ENCODE measurements at places on chromosomes 16 and 17. TPM values are rescaled to one million over a fixed set of nuclear protein-coding genes. Genes with fewer than 3 reads are reported as not detected.

- no peak for DNase-seq
Observed at GRCh38 chr16:20102021-20102420, 28.3 kb upstream of the GPR139 start.

GRCh38 chr17:37274461-37274860 is 101.3 kb upstream of the C17orf78 start:
- no peak for DNase-seq

Gene FA2H
- polyA plus RNA-seq, result 1.1 TPM

DNA sequence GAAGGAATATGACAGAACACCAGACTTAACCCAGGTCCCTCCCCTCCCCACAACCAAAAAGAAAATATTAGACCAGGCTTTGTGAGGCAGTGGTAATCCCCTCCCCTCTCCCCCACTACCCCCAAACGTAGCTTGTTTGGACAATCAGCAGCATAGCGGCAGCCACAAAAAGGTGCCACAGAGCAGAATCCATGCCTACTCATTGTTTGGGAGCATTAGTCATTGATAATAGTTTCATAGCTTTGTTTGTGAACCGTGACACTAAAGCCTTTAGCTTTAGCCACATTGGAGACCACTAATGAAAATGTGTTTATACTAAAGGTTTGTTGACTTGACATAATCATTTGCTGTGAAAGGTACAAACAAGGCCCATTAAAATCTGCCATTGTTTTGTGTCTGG is 65.1 kb downstream of the NUP93 start:
- DNase-seq, result no peak

- DNase-seq, result peak; percentile 82
Observed at GRCh38 chr17:17812211-17813054, 24.4 kb downstream of the SREBF1 start.

Gene ACSM2A
- polyA plus RNA-seq, result not detected

DNA sequence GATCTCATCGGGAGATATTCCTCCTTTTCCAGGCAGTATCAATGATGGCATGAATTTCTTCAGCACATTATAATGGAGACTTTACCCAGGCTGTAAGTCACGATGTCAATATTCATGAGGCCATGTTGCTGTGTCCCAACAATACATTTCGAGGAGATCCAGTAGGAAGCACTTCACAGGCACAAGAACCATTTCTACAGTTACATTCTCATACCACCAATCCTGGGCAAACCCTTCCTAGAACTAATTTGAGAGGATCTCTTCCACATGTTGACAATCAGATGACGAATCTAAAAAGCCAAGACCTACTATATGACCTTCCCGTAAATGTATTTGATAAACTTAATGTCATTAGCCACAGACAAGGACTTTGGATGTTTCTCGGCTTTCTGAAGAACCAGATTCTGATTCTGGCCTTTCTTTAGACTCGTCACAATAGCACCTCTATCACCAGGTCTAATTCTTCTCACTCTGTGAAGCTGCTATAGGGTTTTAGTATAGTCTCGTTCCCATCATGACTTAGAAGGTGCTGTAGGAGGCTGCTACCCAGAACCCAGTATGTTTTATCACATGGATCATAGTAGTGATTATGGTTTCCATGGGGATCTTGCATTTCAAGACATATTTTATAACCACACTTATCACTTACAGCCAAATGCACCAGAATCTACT is 40.2 kb downstream of the C16orf87 start:
- DNase-seq, result no peak

DNA sequence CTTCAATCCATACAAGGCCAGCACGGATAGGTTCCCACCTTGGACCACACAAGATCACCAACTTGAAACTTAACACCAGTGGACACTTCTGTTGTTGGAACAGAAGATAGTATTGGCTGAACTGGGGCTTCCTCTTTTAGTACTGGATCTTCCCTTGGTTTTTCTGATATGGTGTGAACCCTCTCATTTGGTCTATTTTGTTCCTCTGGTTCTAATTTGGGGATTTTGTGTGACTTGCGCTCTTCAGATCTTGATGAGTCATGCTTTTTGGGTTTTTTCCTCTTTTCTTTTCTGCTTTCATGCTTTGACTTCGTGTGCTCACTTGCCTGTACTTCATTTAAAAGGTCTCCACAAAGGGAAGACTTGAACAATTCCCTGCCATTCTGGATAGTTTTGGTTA is 39.0 kb downstream of the SOST start:
- DNase-seq, result no peak

Gene LHX1
- polyA plus RNA-seq, result not detected

- no peak for DNase-seq
Observed at GRCh38 chr17:45581860-45582259, 91.3 kb upstream of the PLEKHM1 start.

DNA sequence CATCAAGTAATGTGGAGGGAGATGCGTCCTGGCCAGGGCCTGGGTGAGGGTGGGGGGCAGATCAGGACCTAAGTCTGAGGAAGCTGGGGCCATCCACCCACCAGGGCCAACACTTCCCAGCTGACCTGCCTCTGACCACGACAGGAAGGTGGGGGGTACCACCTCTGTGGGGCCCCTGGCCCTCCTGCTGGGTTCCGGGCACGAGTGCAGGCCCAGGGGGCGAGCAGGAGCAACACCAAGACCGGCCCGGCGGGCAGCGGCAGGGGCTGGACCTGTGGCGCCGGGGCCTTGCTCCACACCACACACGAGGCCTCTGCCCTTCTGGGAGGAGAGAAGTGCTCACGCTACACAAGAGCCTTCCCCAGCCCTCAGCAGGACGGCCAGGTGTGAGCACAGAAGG is 13.3 kb downstream of the PDIA2 start:
- DNase-seq, result no peak

Gene KRTAP2-2
- not detected for polyA plus RNA-seq

GRCh38 chr16:35734728-35735402 is 2275.5 kb downstream of the TP53TG3F start:
- no peak for DNase-seq

Gene NEUROD2
- 0.06 TPM for polyA plus RNA-seq

DNA sequence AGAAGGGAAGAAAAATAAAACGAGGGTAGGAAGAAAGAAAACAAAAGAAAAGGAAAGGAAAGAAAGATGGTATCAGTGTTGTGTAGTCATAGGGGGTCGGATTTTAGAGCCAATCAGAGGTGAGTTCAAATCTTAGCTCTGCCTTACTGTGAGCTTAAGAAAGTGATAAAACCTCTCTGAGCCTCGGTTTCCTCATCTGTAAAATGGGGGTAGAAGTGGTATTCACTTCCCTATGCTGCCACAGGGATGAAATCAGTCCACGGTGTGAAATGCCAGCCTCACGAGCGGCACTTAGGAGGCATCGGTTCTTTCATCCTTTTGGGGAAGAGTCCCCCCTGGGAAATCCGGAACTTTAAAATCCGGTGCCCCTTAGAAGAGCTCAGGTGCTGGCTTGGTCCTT is 6.1 kb downstream of the KCNG4 start:
- no peak for DNase-seq

- DNase-seq, result no peak
Observed at GRCh38 chr17:78407387-78408000, 29.0 kb downstream of the PGS1 start.

DNA sequence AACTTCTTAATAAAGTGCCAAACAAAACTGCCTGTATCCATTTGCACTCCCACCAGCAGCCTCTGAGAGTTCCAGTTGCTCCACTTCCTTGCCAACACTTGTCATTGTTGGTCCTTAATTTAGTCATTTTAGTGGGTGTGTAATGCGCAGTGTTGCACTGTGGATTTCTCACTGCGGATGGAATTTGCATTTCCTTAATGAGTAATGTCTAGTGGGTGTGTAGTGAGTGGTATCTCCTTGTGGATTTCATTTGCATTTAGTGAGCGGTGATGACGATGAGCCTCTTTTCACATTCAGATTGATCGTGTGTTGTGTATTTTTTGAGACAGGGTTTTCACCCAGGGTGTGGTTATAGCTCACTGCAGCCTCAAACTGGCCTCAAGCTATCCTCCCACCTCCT is 4.1 kb upstream of the MSLN start:
- DNase-seq, result no peak

Gene DOC2A
- not detected for polyA plus RNA-seq

DNA sequence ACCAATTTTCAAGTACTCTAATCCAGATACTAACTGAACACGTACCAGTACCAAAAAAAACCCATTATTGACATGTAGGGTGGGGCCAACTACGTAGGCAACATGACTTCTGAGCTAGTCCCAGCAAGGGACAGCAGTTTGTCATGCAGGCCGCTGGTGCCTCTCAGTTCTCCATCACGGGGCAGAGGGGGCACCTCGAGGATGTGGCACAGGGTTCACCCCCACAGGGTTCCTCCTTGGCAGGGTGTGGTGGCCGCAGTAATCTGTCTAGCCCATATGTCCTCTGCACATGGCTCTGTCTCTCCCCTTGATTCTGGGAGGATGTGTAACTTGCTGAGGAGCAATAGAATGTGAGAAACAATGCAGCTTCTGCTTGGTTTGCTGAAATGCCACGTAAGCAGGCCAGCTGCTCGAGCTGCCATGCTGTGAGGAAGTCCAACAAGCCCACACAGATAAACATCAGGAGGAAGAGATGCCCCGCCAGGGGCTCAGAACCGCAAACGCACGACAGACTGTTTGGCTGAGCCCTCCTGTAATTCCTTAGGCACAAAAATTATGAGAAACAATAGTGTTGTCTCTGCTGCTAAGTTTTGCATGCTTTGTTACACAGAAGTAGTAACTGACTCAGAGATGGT is 62.4 kb downstream of the NT5M start:
- DNase-seq, result no peak

DNA sequence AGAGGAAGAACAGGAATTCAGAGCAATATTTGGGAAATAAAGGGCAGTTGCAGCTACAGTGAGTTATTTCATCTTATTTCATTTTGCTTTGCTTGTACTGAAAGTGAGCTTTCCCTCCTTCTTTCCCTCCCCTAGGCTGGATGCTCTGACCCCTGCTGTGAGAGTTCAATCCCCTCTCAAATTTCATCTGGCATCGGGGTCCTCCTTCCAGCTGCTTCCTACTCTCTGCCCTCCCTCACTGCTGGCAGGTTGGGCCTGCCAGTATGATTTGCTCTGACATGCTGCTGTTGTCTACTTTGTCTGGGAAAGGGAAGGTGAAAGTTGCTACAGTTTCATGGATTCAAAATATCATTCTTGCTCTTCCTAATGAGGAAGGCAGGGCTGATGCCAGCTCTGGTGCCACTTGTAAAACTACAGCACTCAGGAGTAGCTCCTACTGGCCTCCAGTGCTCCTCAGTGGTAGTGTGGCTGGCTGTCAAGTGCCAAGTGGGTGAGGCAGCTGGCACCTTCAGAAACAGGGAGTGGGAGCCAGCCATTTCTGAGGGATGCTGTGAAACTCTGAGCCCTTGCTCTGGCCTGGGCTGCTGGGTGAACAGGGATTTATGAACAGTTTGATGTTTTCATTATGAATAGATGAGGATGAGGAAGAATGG is 408.6 kb downstream of the HAPSTR1 start:
- no peak for DNase-seq

DNA sequence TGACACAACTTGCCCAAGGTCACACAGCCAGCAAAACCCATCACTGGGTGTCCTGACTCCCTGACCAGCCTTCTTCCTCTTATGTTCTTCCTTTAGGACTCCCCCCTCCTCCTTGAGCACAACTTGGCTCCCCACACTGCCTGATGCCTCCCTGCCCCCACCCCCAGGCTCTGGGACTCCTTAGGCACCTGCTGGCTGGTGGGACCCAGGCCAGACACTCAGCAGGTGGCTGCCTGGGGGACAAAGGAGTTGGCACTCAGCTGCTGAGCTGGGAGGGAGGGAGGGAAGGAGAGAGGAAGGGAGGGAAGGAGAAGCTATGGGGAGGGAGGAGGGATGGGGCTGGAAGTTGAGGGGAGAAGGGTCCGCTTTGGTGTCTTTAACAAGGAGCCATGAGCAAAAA is 8.0 kb downstream of the SEZ6 start:
- DNase-seq, result no peak

GRCh38 chr17:52827526-52827925 is 669.0 kb upstream of the CA10 start:
- no peak for DNase-seq

GRCh38 chr16:2071454-2072202 is 23.8 kb downstream of the TSC2 start:
- no peak for DNase-seq

Gene CNTD1
- polyA plus RNA-seq, result not detected

DNA sequence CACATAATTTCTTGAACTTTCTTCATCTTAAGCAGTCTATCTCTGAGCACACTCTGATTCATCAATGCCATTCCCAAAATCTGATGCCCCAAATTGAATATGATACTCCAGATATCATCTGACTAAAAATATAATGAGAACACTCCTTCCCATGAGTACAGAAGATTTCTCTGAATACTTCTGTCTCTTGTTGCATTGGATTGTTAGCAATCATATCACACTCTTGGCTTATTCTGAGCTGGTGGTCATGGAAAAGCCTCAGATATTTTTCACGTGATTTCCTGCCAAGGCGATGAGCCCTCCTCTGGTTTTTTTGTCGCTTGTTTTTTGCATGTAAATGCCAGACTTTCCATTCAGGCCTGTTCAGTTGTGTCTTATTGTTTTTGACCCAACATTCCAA is 87.2 kb downstream of the NOG start:
- DNase-seq, result no peak

Gene NPIPB9
- polyA plus RNA-seq, result 1.3 TPM

GRCh38 chr16:22424161-22424937 is 49.9 kb upstream of the CDR2 start:
- DNase-seq, result no peak

DNA sequence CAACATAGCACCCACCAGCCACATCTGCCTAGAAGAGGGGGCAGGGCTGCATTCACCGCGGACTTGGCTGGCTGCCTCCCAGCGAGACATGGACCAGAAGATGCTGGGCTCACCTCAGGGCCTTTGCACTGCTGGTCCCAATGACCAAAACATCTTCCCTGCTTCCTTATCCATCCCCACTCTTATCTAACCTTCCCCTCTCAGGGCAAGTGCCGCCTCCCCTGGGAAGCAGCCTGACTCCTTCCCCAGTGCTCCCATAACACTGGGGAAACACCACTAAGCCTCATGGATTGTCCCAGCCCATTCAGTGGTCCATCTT is 5.7 kb downstream of the TMC6 start:
- no peak for DNase-seq

GRCh38 chr17:7336240-7337175 is at the start of gene ACAP1:
Gene ACAP1 (plus strand): TSS chr17:7336529. CDS start chr17:7336735, 206 bp downstream.
- DNase-seq, result peak; percentile 83

Data from B cell (primary cell).